ENCODE measurements at places on chromosomes 11 and 22. TPM values are rescaled to one million over a fixed set of nuclear protein-coding genes. Genes with fewer than 3 reads are reported as not detected.

DNA sequence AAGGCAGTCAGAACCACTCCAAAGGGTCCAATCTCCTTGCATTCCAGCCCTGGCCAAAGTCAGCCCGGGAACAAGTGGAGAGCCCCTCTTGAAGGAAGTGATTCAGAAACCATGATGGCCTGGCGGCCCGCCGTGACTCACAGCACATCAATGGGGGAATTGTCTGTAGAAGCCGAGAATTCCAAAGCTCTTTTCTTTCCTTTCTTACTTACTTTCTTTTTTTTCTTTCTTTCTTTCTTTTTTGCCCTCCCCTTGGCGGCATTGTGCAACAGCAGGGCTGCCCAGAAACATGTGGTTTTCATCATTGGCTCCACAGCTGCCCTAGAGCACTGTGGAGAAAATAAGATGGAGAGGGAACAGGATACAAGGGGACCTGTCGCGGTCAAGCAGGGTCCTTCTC is 140.2 kb upstream of the TIMP3 start:
- DNase-seq, result no peak

- DNase-seq, result no peak
Measured at GRCh38 chr22:24055283-24055682, 44.2 kb downstream of the CABIN1 start.

DNA sequence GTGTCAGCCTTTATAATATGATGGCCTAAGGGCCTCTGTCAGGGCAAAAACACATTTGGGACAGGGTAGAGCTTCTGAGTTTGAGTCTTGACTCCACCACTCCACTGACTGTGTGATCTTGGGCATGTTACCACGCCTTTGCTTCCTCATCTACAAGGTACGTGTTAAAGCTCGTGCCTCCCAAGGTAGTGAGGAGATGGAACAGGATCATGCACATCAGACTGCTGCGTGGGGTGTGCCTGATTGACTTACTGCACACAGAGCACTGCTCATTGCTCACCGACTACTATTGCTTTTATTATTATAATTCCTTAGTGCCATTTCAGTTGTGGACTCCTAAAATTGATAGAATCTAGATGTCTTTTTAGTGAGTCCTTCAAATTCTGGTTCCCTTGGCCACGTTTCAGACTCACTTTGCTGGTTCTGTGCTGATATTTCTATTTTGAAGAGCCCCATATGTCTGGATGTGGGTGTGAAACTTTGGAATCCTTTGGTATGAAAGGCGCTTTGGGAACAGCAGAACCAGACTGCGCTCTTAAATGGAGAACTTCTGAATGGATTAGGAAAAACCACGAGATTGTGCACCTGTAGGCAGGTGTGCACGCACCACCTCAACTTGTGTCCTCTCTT is 44.1 kb upstream of the RAB1B start:
- DNase-seq, result no peak

DNA sequence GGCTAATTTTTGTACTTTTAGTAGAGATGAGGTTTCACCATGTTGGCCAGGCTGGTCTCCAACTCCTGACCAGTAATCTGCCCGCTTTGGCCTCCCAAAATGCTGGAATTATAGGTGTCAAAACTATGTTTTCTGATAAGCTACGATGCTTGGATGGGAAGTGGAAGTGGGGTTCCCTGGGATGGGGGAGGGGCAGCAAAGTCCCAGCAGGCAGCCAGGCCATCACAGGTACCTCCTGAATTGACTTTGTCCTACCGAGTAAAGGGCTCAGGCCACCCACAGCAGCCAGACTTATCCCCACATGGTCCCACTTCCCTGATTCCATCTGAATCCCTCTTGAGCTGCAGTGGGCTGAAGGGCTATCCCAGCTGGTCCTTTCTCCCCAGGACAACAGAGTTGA is 6.9 kb downstream of the FTH1 start:
- DNase-seq, result no peak

DNA sequence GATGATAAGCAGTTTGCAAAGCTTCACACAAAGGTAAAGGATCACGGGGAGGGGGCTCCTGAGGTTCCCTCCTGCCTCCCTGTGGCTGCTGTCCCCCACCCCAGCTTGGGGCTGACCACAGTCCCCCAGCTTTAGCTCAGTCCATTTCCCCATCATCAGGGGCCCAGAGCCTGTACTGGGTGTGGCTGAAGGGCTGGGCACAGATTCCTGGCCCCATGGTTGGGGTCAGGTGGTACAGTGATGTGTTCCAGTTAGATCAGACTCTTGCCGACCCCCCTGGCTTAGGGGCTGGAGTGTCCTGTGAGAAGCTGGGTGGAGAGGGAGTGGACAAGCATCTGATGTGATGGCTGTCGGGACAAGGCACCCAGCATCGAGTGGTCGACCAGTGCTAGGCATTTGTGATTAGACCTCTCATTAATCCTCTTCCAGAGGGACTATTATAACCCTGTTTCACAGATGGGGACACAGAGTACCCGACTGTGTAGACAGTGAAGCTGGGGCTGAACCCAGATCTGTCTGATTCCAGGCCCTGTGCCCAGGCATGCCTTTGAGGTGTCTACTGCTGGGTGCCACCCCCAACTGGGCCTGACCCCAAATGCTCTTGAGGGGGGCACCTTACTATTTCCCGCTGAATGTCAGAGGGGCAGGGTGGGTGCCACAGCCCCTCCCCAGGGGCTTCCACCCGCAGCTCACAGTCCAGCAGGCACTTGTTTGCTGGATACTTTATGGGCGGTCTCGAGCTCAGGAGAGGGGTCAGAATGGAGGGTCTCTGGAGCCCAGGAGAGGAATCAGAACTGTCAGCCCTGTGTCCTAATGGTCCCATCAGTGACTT is 4.3 kb downstream of the SHANK3 start:
- no peak for DNase-seq

GRCh38 chr11:43955381-43956118 is 13.1 kb downstream of the C11orf96 start:
- DNase-seq, result no peak

DNA sequence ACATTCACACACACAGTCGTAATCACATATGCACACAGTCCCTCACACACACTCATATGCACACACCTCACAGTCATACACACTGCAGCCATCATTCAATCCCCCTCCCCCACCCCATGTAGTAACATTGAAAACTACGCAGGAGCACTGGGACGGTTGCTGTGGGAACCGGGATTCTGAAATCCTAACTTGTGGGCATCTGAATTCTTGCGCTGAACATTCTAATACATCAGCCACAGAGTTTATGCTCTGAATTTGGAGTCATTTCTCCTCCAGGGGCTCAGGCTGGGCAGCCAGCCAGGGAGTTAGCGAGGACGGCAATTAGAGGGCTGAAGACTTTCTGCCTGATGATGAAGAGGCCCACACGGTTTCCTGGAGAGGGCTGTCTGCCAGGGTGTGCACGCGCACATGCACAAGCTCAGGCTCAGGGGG is 32.7 kb downstream of the CD6 start:
- DNase-seq, result no peak

GRCh38 chr22:22810471-22810870 is 77.1 kb upstream of the IGLL5 start:
- no peak for DNase-seq

GRCh38 chr22:23716811-23717801 is 26.3 kb downstream of the RGL4 start:
- peak; percentile 94 for DNase-seq

DNA sequence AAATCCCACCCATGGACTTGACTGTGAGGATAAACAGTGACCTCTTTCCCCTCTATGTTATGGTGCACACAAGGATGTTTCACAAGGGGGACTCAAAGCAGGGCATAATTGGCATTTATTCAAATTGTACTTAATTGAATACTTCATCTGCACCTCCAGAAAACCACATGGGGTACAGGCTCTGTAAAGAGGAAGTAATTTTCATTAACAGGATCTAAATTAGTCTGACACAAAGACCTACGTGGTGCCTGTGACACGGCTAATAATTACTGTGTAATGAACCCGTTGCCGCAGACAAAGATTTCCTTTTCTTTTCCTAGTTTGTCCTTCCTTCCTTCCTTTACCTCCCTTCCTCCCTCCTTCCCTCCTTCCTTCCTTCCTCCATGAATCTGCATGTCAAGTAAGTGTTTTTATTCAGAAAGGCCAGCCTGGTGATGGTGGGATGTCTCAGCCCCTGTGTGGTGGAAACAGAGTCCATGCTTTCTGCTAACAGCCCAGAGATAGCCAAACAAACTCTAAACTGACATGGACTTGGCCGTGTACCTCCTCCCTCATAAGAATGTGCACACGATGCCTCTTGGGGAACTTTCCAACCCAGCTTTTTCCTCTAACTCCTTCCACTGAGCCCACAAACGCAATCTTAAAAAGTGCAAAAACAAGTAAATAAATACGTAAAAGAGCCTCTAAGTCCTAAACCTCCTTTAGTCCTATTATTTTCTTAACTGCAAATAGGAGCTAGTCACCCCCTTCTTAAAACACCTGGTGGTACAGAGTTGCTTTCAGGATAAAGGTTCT is 118.8 kb downstream of the INSC start:
- DNase-seq, result no peak

DNA sequence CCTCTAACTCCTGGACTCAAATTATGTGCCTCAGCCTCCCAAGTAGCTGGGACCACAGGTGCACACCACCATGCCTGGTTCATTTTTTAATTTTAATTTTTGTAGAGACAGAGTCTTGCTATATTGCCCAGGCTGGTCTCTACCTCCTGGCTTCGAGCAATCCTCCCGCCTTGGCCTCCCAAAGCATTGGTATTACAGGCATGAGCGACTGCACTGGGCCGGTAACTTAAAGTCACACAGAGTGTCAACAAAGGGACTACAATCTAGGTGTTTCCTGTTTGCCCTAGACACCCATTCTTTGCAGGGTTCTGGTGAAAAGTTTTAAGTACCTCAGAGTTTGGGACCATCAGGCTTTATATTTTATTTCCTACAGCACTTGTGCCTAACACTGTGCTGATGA is 8.4 kb downstream of the UVRAG start:
- DNase-seq, result peak; percentile 62

GRCh38 chr11:76263657-76264056 is 57.4 kb upstream of the WNT11 start:
- DNase-seq, result no peak

GRCh38 chr11:1035577-1036283 is 788 bp downstream of the MUC6 start:
- DNase-seq, result no peak

DNA sequence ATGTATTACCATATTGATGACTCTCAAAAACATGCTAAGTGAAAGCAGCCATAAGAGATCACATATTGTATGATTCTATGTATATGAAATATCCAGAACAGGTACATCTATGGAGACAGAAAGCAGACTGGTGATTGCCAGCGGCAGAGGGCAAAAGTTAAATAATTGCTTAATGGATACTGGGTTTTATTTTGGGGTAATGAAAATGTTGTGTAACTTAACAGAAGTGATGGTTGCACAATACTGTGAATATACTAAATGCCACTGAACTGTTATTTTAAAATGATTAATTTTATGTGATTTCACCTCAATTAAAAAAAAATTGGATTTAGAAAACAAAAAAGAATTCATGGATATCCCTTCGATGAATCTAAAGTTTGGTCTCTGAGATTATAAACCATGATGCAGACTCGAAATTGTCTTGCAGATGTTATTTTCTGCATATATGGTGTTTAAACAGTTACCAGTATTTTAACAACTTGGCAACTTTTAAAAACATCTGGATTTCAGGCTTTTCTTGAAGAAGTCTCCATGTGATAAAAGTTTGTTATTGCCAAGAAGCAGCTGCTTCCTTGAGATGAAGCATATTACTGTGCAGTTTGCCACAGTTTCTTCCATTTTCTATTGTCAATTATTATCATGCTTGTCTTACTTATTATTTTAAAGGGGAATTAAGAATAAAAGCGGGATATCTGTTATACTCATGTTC is 38.1 kb downstream of the LARGE2 start:
- no peak for DNase-seq

The IFITM1 gene
- total RNA-seq, result 72.4 TPM

The UBQLN3 gene
- not detected for total RNA-seq

The PLA2G3 gene
- total RNA-seq, result not detected

The OR5P2 gene
- not detected for total RNA-seq

The SLC43A3 gene
- 62.1 TPM for total RNA-seq

The ISX gene
- total RNA-seq, result not detected

The KRTAP5-10 gene
- total RNA-seq, result not detected
